Daoy (cell line): ENCODE measurements at places on chromosomes 5 and 9. TPM values are rescaled to one million over a fixed set of nuclear protein-coding genes. Genes with fewer than 3 reads are reported as not detected.

The UBE2QL1 gene
- total RNA-seq = 0.40 and 0.65 TPM in 2 replicates

The SPTLC1 gene
- total RNA-seq = 109 and 118 TPM in 2 replicates

The TMEM174 gene
- not detected in 2 replicates for total RNA-seq

The C9 gene
- total RNA-seq = not detected in 2 replicates

The CXCL14 gene
- total RNA-seq = 0.29 TPM in 1 of 2 replicates, not detected in the other

The DPM2 gene
- total RNA-seq = 51.9 and 56.2 TPM in 2 replicates

GRCh38 chr9:130606887-130607600 is 27.7 kb downstream of the FUBP3 start:
- DNase-seq = no peak

GRCh38 chr5:29930316-29930715 is 1263.2 kb upstream of the CDH6 start:
- no peak for DNase-seq

DNA sequence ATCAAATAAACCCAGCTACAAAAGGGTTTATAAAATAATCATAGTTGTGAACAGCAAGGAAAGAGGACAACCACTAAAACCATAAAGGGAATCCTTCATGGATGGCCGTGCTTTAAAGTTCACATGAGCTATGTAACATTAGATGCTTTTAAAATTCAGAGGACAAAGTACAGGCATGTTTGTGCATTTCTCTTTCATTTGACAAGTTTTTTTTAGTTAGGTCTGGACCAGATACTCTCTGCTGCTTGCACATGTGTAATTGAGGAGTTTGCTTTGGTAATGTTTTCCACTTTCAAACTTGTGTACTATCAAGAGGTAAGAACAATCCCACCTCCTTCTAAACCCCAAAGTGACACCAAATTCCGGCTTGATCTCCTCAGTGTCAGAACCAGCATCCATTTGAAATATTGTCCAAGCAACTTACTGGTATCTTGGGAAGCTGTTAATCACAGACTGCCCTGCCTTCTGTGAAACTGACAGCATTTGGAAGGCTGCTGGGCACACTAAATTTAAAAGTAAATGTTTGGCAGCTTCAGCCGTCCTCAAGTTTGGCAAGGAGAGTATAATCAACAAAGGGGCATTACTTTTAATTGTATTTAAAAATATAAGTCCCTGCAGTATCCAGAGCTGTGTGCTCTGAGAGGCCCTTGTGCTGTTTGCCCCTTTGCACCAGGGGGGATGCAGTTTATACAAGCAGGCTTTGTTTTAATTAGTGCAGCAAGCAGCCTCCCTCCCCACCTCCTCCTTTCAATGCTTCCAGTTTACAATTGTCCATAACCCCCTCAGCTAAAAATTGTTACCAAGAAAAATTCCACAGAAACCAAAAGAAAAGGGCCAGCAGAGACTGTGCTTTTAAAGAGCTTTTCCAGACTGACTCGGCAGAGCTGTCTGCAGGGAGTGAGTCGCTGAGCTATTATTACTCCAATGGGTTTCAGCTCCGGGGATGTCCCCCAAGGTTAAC is 328.3 kb upstream of the MPDZ start:
- DNase-seq = no peak

GRCh38 chr5:22044229-22044628 is 808.9 kb downstream of the CDH12 start:
- DNase-seq = no peak

- no peak for DNase-seq
Observed at GRCh38 chr5:121285801-121286521, 565.7 kb upstream of the FTMT start.

DNA sequence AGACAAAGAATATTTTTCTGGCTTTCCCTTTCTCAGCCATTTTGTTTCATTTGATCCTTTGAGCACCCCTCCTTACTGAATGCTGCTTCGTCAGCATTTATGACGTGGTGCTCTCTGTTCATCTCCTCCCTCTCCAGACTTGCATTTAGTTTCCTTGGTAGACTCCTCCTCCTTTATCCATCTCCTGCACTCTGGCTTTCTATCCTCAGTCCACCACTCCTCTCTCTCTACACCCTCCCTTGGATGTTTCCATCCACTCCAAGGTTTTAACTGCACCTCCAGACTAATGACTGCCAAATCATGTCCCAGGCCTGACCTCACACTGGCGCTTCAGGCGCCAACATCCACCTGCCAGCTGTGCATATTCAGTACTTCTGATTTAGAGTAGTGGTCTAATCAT is 245.4 kb downstream of the RAB3C start:
- DNase-seq = no peak

GRCh38 chr5:19855453-19855852 is 132.5 kb downstream of the CDH18 start:
- DNase-seq = no peak

- DNase-seq = peak; percentile 68
Observed at GRCh38 chr5:170681013-170681433, 102.5 kb upstream of the GABRP start.

- DNase-seq = no peak
Observed at GRCh38 chr9:89491694-89492093, 6.2 kb downstream of the SEMA4D start.

GRCh38 chr5:139058121-139058520 is 140.0 kb downstream of the SIL1 start:
- no peak for DNase-seq

- no peak for DNase-seq
Observed at GRCh38 chr5:78696637-78697036, 48.1 kb upstream of the LHFPL2 start.

DNA sequence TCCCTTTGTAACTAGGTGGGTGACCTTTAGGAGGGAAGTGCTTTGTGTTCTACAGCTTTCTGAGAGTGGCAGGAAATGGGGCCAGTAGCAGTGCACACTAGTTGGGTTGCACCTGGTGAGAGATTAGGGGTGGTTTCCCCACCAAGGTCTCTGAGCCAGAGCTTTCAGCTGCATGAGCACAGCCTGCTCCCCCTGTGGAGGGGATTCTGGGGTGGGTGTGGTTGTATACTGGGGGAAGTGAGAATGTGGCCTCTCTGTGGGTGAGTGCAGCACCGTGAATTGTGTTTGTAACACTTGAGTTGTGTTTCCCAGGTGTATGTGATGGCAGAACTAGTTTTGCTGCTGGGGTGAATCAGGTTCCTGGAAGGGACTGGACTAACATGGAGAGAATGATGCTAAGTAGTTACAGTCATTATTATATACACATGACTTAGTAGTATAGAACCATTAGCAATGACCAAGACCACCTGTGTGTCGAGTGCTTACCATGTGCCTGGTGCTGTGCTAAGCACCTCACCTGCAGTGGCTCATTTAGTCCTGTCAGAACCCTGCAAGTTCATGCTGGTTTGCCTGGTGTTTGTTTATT is 11.8 kb upstream of the CXXC5 start:
- peak; percentile 55 for DNase-seq

GRCh38 chr5:111606194-111606593 is 93.9 kb upstream of the STARD4 start:
- no peak for DNase-seq

DNA sequence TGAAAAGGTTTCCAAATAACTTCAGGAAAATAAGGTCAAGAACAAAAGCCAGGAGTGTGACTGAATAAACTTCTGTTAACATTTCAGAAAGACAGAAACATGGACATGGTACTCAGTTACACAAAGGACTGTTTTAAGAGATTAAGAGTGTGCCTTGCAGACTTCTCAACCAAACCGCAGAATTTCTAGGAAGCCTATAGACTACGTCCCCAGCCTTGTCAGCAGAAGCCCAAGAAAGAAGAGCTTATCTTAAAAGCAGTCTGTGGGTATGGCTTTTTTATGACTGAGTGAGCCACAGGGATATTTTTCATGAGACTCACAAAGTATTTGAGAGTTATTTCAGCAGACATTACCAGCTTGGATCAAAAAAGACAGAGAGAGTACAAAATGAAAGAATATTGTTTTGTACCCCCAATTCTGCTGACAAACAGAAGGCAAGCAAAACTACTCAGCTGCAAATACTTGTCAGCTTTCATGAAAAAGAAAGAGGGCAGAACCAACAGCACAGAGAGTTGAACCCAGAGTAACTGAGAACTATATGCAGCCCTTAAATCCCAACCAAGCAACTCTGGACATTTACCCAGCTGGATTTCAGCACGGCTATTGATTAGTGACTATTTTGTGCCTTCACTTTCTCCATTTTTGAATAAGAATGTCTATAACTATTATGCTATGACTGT is 711.0 kb upstream of the CTNND2 start:
- DNase-seq = peak; percentile 69

GRCh38 chr5:62600560-62601252 is 22.1 kb downstream of the LRRC70 start:
- DNase-seq = no peak

GRCh38 chr9:133897675-133898074 is 94.4 kb downstream of the VAV2 start:
- DNase-seq = no peak

DNA sequence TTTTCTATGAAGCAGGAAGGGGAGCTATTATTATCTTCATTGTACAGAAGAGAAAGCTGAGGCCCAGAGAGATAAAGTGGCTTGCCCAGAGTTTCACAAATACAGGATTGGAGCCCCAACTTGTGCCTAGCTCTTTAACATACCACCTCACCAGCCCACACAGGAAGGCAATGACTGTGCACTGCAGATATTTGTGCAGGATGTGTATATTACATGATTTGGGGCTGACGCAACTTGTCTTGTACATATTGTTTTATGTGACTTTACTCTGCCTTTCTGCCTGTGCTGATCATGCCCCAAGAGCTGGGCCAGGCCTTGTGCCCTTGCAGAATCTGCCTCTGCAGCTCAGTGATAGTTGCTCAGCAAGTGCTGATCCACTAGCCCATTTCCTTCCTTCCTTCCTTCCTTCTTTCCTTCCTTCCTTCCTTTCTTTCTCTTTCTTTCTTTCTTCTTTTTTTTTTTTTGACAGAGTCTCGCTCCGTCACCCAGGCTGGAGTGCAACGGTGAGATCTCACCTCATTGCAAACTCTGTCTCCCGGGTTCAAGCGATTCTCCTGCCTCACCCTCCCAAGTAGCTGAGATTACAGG is 106.6 kb upstream of the TBCA start:
- DNase-seq = peak; percentile 81
